ENCODE measurements at places on chromosomes 2 and 18. TPM values are rescaled to one million over a fixed set of nuclear protein-coding genes. Genes with fewer than 3 reads are reported as not detected.
A peak's percentile ranks its signal among the peaks of the same experiment; 100 is the strongest.

HMSD gene
- 0.19 TPM for total RNA-seq

DSC3 gene
- 311 TPM for total RNA-seq

CPS1 gene
- 2.7 TPM for total RNA-seq

CIAO1 gene
- 128 TPM for total RNA-seq

MATN3 gene
- total RNA-seq: 0.45 TPM

TSHZ1 gene
- 20.2 TPM for total RNA-seq

DNA sequence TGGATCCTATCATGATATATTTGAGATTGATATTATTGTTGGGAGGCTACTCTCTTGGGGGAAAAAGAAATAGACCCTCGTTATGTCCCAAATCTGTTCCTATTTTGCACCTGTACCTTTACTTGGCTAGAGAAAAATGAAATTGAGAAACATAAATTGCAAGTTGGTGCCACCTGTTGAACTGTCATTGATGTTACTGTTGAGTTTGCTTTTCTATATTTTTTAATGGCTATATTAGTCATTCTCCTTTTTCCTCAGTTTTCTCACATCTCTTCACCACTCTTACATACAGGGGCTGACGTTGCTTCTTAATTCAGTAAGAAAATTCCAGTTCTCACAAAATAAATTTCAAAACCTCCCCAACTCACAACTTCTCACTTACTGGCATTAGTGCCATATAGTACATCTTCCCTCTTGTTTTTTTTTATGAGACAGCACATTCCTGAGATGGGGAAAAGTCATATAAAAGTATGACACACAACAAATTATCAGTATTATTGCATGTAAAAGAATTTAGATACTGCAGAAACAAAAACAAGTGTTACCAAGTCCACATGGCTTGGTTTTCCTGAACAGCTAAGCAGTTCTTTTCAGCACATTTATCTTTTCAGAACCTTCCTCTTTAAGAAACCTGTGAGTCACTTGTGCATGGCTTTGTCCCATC is 348.3 kb upstream of the DSEL start:
- H3K27me3 ChIP-seq: no peaks in the 10 kb centered on the region
- no peak for DNase-seq
- no peak overlapping the region for H3K4me3 ChIP-seq
- no peaks in the 10 kb centered on the region for H3K4me1 ChIP-seq
- no peak overlapping the region for H3K27ac ChIP-seq

GRCh38 chr2:78546843-78547242 is 478.7 kb upstream of the REG3G start:
- H3K27me3 ChIP-seq: no peaks in the 10 kb centered on the region
- no peak for DNase-seq
- H3K36me3 ChIP-seq: no peaks in the 10 kb centered on the region
- H3K4me3 ChIP-seq: no peak overlapping the region
- no peaks in the 10 kb centered on the region for H3K4me1 ChIP-seq

- H3K4me3 ChIP-seq: no peak overlapping the region
- no peaks in the 10 kb centered on the region for H3K36me3 ChIP-seq
- no peaks in the 10 kb centered on the region for H3K4me1 ChIP-seq
- no peaks in the 10 kb centered on the region for H3K27me3 ChIP-seq
Observed at GRCh38 chr18:74013955-74014354, 133.7 kb downstream of the FBXO15 start.

- H3K36me3 ChIP-seq: no peaks in the 10 kb centered on the region
- H3K27ac ChIP-seq: no peak overlapping the region
- no peaks in the 10 kb centered on the region for H3K27me3 ChIP-seq
- no peak overlapping the region for H3K4me3 ChIP-seq
Observed at GRCh38 chr2:231138699-231139098, 13.9 kb upstream of the HTR2B start.

DNA sequence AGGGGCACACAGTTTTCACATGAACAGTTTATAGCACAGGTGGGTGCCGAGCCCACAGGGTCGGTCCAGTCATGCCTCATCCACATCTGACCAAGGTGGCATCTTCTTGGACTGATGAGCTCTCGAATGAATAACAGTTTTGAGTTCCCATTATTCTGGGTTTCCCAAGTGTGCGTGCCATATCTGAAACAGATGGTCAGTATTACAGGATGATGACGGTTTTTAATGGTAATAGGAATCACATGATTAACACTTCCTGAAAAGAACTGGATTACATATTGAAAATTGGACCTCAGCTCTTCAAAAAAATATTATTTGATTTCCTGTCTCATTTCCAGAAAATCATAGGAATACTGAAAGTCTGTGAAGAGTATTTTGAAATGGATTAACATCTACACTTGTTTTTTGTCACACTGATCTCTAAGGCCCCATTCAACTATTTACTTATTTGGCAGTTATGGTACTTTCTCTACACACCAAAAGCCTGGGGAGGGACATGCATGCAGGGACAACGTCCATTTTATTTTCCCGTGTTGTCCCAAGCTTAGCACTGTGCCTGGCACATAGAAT is 22.2 kb upstream of the NAB1 start:
- no peak for DNase-seq
- H3K27me3 ChIP-seq: no peaks in the 10 kb centered on the region
- H3K36me3 ChIP-seq: no peaks in the 10 kb centered on the region
- H3K4me1 ChIP-seq: peaks cover 26% of the 10 kb centered on the region
- H3K4me3 ChIP-seq: no peak overlapping the region

DNA sequence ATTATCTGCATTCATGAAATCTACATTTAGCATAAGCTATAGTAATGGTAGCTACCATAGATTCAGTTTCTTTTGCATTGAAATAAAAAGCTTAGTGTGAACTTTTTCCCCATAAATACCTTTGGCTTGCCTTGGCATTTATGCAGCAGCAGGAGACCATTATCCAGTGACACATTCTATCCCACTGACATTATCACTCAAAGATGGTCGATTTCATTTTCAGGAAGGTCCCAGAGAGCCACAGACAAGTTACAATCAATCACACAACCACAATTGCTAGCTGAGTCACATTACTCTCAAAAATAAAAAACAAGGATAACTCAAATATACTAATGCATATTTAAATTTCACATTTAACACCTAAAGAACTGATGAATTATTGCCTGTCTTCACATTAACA is 512.7 kb upstream of the CDH2 start:
- H3K4me1 ChIP-seq: no peaks in the 10 kb centered on the region
- no peak overlapping the region for H3K4me3 ChIP-seq
- H3K36me3 ChIP-seq: no peaks in the 10 kb centered on the region
- no peak for DNase-seq
- H3K27ac ChIP-seq: no peak overlapping the region

DNA sequence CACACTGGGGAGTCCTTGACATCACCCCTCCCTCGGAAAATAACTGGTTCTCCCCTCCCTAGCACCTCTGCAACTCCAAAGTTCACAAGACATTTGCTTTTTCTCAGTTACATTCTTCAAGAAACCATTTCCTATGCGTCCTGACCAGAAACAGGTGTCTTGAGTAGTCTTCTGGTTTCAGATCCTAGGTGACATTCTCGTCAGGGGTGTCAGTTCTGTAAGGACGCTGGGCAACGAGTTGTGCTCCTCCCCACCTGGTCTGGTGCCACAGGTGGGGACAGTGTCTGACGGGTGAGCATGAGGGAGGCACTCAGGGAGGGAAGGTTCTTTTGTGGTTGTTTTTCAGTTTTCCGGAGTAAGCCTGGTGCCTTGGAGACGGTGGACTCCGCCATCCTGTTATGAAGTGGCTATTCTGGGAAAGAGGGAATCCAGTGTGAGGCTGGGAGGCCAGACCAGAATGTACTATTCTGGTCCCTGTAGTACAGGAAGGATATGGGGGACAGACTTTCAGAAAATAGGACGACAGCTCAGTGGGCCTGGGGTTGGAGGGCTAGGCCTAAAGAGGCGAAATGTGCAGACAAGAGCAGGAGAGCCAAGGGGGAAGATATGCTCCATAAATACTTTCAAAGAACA is 50.6 kb downstream of the EPAS1 start:
- H3K27ac ChIP-seq: peak overlapping the region; percentile 68
- H3K4me3 ChIP-seq: no peak overlapping the region
- H3K36me3 ChIP-seq: peaks cover 9% of the 10 kb centered on the region
- no peaks in the 10 kb centered on the region for H3K27me3 ChIP-seq
- DNase-seq: no peak

GRCh38 chr2:36354811-36355150 is 797 bp upstream of the CRIM1 start:
- H3K4me3 ChIP-seq: peak overlapping the region; percentile 85
- H3K27me3 ChIP-seq: no peaks in the 10 kb centered on the region
- peaks cover 11% of the 10 kb centered on the region for H3K4me1 ChIP-seq
- no peak for DNase-seq
- no peaks in the 10 kb centered on the region for H3K36me3 ChIP-seq
- H3K27ac ChIP-seq: peak overlapping the region; percentile 93

GRCh38 chr2:236585966-236586365 is 16.3 kb downstream of the ACKR3 start:
- no peaks in the 10 kb centered on the region for H3K27me3 ChIP-seq
- no peak overlapping the region for H3K4me3 ChIP-seq
- no peak for DNase-seq
- H3K36me3 ChIP-seq: no peaks in the 10 kb centered on the region
- H3K27ac ChIP-seq: no peak overlapping the region
- no peaks in the 10 kb centered on the region for H3K4me1 ChIP-seq

DNA sequence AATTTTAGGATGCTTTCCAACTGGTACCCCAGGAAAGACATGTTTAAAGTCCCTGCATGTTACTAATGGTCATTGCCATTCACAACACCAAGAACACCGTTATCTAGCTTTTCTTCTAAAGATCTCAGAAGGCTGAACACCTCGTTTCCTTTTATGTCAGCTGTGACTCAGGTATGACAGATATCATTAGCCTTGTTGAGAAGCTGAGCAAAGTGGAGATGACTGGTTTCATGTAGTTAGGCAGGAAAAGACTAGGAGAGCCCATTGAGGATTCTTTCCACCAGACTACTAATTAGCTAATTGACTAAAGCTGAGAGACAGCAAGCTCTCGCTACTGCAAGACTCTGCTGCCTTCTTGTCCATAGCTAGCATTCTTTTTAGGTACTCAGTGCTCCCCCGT is 32.0 kb upstream of the ARL5A start:
- no peaks in the 10 kb centered on the region for H3K27me3 ChIP-seq
- no peak overlapping the region for H3K27ac ChIP-seq
- no peaks in the 10 kb centered on the region for H3K36me3 ChIP-seq
- peaks cover 4% of the 10 kb centered on the region for H3K4me1 ChIP-seq
- no peak for DNase-seq
